ENCODE measurements at places on chromosomes 6 and 20.

GRCh38 chr20:8095648-8096572 is 36.2 kb upstream of the PLCB1 start:
- no peak for DNase-seq

DNA sequence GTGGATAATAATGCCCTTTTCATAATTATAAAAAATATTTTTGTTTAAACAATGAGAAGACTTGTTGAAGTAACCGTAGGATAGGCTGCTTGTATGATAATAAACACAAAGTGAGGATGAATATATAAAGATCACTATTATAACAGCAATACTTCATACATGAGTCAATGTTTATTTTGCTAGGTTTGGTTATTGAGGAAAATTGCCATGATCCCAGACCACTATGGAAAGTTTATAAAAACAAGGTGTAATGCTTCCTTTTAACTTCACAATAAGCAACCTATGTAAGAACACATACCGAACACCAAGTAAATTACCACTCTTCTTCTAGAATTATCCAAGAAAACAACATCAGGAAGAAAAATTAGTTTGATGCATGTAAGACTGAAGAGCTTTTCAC is 495.3 kb upstream of the RNF217 start:
- DNase-seq: no peak

DNA sequence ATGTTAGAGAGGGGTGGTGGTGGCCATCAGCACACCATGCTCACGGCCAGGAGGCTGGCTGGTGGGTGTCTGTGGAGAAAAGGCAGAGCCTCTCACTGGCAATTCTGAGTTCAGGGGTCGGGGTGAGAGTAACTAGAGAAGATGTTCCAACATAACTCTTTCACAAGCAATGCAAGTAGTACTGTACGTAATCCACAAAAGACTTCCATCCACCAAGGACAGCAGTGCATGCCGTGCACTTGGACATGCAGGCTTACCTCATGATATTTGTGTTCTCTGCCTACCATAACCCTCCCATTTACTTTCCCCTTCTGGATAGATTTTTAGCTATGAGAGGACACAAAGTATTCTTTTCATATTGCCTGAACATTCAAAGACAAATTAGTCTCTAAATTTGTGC is 51.3 kb downstream of the DCBLD1 start:
- DNase-seq: no peak

DNA sequence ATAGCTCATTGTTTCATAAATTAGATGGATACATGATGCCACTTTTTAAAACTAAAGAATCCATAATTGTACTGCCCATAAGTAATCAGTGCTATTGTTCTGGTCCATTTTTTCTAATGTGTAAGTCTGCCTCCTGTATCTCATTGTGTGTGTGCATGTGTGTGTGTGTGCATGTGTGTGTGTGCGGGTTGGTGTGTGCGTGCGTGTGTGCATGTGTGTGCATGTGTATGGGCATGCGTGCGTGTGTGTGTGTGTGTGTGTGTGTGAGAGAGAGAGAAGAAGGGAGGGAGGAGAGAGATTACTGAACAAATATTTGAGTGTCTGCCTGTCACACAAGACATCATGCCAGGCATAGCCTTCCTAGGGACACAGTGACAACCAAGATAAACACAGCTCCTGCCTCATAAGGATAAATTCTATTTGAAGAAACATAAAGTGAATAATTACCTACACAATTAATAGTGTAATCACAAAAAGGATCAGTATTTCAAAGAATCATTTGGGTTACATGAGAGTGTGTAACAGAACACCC is 33.2 kb upstream of the RPS6KA2 start:
- no peak for DNase-seq

GRCh38 chr20:2599288-2600006 is 53.0 kb upstream of the NOP56 start:
- no peak for DNase-seq

DNA sequence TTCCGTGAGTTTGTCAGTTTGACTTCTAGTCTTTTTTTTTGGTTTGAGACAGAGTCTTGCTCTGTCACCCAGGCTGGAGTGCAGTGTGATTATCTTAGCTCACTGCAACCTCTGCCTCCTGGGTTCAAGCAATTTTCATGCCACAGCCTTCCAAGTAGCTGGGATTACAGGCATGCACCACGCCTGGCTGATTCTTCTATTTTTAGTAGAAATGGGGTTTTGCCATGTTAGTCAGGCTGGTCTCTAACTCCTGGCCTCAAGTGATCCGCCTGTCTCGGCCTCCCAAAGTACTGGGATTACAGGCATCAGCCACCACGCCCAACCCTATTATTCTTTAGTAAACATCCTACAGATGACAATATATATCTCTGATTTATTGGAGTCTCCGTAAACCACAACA is 506.5 kb downstream of the PREX1 start:
- DNase-seq: no peak

DNA sequence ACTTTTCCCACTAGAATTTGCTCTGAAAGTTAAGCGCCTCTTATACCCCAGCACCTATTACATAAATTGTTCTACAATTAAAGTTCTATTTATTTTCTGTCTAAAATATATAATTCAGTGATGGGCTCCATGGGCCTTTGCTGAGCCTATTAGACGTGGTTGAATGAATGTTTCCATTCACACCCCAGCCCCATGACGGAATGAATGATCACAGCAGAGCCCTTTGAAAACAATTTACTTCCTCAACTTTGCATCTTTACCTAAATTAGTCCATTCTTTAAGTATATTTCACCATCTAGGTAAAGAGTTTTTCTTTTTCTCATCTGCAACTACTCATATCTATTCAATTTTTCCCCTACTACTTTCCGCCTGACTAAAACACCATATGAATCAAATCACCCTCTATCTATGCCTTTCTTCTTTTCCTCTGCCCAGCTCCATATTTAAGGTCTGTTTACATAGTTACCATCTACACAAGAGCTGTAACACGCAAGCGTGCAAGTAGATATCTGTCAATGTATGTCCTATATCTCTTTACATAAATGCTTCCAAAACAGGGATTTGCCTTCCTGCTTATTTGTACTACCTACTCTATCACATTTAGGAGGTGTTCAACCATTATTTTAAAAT is 69.7 kb downstream of the ECT2L start:
- no peak for DNase-seq

GRCh38 chr20:53413186-53413631 is 180.4 kb downstream of the ZNF217 start:
- peak; percentile 24 for DNase-seq

DNA sequence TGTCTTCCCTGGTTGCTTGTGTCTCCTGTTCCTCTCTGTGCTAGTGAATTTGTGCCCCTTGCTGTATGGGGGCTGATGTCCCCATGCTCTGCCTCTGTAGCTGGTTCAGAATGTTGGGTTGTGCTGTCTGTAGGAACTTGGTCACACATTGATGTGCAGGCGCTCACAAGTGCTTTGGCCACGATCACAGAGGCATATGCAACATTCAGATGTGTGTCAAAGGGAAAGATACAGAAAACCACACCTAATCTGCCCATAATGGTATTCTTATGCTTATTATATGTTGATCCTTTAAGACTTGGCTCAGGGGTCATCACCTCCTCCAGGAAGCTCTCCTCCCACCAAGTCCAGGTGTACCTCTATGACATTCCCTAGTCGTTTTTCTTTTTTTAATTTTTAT is 17.1 kb upstream of the DHX35 start:
- no peak for DNase-seq

DNA sequence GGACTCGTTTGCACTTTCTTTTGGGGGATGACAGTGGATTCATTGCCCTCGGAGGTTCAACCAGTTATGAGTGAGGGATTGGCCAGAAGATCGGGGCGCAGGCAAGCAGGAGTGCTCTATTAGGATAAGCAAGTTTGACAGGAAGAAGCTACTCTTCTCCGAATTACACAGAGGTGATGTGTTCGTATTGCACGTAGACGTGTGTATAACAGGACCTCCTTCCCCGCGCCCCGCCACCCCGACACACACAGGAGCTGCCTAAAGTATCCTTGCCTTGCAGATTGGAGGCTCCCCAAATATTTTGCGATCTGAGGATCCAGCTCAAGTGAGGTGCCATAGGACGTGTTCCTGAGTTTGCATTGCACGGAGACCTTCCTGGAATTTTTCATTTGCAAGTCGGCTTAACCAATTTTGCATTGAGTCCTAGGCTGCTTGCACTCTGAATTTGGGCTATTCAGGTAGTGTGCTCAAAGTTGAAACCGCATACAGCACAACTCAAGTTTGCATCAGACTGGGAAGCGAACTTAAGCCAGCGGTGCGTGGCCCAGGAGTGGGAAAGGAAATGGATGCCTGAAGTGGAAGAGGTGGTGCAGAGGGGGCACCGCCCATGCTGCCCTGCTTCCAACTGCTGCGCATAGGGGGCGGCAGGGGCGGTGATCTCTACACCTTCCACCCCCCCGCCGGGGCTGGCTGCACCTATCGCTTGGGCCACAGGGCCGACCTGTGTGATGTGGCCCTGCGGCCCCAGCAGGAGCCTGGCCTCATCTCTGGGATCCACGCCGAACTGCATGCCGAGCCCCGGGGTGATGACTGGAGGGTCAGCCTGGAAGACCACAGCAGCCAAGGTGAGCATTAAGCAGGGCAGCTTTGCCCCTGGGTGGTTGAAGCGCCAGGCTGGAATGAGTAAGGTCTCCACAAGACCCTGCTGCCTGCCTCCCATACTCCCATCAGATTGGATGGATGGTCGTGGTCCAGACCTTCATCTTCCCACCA is 770 bp downstream of the TCF19 start:
- DNase-seq: no peak

GRCh38 chr6:137230547-137230946 is 11.4 kb upstream of the IFNGR1 start:
- no peak for DNase-seq

DNA sequence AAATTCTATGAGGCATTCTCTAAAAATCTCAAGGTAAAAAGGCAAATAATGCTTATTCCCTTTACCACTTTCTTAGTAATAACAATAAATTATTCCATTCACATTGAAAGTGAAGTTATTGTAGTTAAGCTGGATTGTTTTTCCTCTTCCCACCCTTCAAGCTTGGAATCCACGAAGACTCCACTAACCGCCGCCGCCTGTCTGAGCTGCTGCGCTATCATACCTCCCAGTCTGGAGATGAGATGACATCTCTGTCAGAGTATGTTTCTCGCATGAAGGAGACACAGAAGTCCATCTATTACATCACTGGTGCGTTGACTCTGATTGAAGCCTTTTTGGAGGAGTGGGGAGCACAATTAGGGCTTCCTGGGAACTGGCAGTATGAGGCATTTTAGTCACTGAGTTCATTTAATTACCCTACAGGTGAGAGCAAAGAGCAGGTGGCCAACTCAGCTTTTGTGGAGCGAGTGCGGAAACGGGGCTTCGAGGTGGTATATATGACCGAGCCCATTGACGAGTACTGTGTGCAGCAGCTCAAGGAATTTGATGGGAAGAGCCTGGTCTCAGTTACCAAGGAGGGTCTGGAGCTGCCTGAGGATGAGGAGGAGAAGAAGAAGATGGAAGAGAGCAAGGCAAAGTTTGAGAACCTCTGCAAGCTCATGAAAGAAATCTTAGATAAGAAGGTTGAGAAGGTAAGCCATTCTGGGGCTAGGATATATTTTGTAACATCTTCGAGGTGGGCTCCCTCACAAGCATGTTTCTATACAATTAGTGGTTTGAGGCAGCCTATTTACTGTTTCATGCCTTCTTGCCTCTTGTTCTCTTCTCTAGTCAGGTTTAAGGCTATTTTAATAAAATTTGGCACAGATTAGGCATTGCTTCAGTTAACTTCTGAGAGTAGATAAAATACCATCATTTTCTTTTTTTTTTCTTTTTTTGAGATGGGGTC is 4.9 kb downstream of the HSP90AB1 start:
- no peak for DNase-seq

- no peak for DNase-seq
Measured at GRCh38 chr20:20199361-20200160, 147.2 kb downstream of the CFAP61 start.

DNA sequence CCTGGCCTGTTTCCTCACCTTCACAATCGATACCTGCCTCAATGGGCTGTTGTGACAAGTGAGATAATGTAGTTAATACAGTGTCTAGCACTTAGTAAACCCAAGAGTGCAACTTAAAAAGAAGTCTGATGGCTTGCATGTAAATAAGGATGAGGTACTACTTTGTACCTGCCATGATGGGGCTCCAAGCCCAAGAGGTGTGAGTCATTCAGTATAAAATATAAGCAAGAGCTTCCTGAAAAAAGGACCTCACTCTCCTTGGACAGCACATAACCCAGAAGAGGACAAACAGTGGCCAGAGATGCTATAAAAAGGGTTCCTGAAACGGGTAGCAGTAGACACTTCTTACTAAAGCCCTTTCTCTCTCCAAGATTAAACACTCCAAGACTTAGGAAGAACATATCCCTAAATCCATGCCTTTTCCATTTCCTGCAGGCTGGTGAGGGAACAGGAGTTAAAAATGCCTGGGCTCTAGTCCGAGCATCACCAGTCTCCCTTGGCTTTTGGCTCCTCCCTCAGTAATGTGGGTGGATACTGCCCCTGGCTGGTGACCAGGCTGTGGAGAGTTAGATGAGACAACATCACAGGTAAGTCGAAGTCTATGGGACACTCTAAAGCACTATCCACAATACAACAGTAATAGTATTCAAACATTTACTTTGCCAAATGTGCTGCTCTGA is 4.3 kb downstream of the UBE2V1 start:
- DNase-seq: no peak

- no peak for DNase-seq
Measured at GRCh38 chr20:23005776-23006175, 29.3 kb upstream of the SSTR4 start.

GRCh38 chr6:34447910-34448309 is 18.0 kb upstream of the PACSIN1 start:
- no peak for DNase-seq

DNA sequence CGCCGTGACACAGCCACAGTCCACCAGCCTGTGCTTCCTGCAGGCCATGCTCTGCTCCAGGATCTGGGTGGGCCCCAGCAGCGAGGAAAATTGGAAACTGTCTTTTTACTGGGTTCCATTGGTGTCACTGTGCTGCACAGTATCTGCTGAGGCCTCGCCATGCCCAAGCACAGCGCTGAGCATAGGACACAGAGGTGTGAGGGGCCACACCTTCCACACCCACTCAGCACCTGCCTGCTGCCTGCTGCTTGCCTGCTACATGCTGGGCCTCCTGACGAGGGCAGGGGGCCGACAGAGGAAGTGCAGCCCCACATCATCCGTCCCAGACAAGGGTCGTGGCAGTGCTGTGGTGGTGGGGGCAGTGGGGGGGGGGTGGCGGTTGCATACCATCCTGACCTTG is 173.0 kb upstream of the THBS2 start:
- DNase-seq: no peak

GRCh38 chr6:37222125-37222967 is 35.2 kb upstream of the TBC1D22B start:
- DNase-seq: peak; percentile 61

DNA sequence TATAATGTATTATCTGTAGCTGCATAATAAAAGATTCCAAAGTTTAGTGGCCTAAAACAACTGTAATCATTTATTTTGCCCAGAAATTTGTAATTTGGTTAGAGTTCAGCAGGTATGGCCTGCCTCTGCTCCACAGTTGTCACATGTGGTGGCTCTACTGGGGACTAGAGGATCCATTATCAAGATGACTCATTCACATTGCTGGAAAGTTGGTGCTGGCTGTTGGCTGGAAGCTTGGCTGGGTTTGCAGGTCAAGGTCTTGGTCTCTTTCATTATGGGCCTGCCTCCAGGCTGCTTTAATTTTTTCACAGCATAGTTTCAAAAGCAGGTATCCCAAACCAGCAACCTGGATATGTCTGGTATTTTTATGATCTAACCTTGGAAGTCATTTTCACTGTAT is 17.6 kb downstream of the TRDN start:
- DNase-seq: no peak

- DNase-seq: no peak
Measured at GRCh38 chr20:24658920-24659660, 189.7 kb downstream of the SYNDIG1 start.

Data from stimulated activated CD4-positive, alpha-beta T cell treated with anti-CD3 and anti-CD28 coated beads, Interleukin-4, amount 100 ng/mL, for 4 hours (primary cell).